Dorsolateral prefrontal cortex (tissue), 122 donors: ENCODE measurements at places on chromosomes 2 and 18.
A peak's percentile ranks its signal among the peaks of the same experiment; 100 is the strongest.

DNA sequence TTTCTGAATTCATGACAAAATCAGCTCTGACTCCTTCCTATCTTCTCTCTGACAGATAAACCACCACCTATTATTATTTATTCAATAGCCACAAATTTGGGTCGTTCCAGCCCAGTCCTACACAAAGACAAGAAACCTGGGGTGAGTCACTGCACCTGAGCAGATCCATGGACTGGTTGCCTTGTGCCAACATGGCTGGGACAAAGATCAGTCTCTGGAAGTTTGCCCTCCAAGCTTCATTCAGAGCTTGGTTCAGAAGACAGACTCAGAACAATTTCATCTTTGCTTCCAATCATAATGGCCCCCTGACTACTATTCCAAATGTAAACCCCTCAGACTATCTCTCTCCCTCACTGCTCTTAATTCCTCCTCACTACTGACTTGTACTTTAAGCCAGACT, 9.6 kb upstream of the EXOC6B start:
- DNase-seq = no peak

- no peak for DNase-seq
Measured at GRCh38 chr18:44423814-44424644, 256.7 kb upstream of the SETBP1 start.

GRCh38 chr2:227829337-227829736, 15.7 kb downstream of the CCL20 start:
- no peak for DNase-seq

DNA sequence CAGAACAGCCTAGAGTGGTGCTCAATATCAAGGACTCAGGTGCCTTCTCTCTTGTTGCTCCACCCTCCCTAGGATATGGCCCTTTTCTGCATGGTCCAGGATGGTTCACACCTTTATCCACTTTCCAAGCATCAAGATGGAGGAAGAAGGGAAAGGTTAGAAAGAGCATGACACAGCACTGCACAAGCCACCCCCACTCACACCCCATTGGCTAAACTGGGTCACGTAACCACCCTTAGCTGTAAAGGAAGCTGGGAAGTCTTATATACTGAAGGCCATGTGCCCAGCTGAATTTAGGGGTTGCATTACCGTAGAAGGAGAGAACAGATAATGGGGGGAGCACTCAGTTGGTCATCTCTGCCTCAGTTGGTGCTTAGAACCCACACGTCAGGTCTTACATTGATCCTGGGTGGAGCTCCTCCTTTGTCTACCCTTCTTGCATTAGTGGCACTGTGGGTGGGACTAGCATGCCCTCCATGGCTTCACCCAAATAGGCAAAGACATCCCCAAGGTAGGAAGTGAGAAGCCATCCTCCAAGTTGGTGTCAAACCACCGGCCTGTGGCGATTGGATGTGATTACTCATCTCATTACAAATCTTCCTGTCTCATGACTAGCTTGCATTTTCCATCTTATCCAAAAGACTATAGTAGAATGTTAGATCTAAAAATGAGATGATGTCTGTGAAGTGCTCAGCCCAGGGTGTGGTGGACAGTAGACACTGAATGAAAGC, 248.5 kb downstream of the HAUS1 start:
- DNase-seq = no peak

DNA sequence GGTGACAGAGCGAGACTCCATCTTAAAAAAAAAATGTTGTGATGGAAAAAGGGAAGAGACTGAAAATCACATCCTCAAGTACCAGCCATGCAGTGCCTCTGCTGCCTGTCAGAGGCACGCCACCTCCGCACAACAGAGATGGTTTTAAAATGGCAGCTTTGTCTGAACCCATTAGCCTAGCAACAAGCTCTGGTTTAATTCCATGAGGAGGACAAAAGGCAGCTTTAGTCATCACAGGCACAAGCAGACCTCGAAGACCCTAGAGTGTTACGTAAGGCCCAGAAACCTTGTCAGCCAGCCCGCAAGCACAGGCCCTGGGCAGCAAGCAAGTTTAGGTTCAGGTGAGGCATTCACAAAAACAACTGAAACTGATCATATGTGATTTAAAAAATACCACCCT, 10.4 kb downstream of the LCT start:
- DNase-seq = no peak

DNA sequence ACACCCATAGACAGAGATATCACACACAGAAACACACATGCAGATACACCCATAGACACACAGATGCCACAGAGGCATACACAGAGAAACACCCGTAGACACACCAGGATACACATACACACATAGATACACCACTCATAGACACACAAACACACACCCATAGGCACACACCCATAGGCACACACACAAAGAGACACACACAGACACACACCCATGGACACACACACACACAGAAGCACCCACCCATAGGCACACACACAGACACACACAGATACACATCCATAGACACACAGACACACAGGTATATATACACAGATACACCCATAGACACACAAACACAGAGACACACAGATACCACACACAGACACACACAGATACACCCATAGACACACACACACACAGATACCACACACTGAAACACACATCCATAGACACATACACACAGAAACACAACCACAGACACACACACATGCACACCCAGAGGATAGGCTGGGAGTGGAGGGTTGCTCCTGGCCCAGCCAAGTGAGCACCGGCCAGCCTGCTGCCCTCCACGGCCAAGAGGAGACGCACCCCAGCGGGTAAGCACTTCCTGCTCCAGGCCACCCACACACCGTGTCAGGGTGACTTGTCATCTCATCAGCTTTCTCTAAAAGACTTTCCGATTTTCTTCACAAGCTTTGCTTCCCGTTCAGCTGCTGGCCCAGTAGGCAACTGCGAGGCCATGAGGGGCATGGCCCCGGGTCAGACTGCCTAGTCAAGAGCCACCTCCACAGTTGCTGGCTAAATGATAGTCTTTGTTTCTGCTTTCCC, 14.1 kb upstream of the CNNM3 start:
- DNase-seq = no peak

DNA sequence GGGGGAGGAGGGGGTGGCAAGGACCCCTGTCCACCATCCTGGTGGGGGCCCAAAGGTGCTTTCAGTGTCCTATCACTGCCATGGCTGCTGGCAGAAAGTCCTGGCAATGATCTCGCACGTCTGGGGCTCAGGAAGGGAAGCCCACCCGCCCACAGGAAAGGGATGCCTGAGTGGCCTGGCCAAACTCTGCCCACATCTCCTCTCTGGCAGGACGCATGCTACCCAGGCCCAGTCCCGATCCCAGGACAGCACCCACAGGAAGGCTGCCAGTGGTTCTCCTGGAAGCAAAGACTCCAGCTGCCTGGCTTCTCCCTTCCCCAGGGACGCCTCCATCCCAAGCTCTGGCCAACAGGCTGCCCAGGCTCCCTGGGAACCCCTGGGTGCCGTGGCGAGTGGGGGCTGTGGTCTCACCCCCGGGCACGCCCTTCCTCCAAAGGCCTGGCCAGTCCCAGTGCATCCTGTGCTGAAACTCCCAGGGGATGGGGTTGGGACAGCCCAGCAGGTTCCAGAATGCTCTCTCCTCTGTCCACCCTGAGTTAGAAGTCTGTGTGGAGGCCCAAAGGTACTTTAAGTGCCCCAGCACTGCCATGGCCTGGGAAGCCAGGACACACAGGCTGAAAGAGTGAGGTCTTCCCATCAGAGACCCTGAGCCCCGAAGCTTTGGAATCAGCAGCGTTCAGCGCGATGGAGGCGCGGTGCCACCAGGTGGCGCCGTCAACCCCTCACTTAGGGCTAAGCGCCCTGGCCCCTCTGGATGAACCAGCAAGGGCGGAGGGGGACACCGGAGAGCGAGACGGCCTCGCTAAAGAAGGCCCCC, 29.8 kb upstream of the TAF1B start:
- no peak for DNase-seq

- no peak for DNase-seq
Measured at GRCh38 chr2:69801745-69802290, 27.6 kb upstream of the GMCL1 start.

GRCh38 chr2:127841466-127842178, 16.3 kb downstream of the POLR2D start:
- DNase-seq = no peak

GRCh38 chr2:225041851-225042799, at the start of gene DOCK10:
Gene DOCK10, minus strand, starts transcription at chr2:225042468. Its CDS starts 94 bp downstream, at chr2:225042374.
- peak; percentile 53 for DNase-seq

DNA sequence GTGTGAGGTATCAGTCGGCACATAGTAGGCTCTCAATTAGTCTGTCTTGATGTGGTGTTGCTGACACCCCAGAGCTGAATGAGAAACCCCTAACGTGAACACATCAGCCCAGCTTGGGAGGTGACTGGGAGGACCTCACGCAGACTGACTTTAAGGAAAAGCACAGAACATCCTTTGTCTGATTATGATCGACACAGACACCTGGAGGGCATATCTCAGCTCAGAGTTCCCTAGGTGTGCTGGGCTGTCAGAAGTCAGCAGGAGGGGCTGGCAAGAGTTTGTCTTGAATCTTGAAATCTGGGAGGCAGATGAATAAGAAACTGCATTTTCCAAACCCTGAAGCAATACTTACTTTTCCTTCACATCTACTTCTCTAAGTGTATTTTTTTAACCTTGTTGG, 16.8 kb upstream of the MYCN start:
- no peak for DNase-seq

DNA sequence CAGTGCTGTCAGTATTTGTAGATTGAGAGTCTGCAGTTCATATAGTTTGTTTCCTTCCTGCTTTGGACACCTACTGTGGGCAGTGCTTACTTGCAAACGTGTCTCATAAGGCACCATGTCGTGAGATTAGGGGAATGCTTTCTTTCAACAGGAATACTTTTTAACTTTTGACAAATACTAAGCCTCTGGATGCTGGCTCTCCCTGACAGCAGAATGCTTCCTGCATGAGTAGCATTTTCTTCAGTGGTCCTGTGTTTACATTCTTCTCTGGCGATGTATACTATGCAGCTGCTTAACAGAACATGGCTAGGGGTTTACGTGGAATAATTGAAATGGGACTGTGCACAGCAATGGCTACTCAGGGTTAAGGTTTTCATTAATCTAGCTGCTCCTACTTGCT, 807.5 kb downstream of the MBD2 start:
- DNase-seq = no peak

GRCh38 chr18:71808616-71809015, 735.5 kb downstream of the CBLN2 start:
- DNase-seq = no peak

DNA sequence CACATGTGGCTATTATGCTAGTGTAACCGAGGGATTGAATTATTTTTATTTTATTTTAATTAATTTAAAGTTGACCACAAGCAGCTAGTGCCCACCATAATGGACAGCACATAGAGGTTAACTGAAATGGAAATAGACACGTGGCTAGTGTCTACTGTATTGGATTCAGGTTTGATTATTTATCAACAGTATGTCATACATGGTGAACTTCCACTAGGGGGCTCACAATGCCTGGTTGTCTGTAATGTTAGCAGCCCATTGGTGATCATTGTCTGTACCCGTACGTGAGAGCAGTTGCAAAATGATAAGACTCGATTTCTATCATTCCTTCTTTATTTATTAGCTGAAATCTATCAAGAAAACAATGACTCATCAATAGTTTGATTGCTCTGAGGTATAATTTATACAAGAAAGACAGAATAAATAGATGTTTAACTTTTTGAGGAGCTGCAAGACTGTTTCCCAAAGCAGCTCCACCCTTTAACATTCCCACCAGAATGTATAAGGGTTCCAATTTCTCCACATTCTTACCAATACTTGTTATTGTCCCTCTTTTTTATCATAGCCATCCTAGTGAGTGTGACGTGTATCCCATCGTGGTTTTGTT, 76.5 kb downstream of the CYBRD1 start:
- no peak for DNase-seq

- DNase-seq = no peak
Measured at GRCh38 chr2:66899109-66899508, 464.2 kb downstream of the MEIS1 start.

DNA sequence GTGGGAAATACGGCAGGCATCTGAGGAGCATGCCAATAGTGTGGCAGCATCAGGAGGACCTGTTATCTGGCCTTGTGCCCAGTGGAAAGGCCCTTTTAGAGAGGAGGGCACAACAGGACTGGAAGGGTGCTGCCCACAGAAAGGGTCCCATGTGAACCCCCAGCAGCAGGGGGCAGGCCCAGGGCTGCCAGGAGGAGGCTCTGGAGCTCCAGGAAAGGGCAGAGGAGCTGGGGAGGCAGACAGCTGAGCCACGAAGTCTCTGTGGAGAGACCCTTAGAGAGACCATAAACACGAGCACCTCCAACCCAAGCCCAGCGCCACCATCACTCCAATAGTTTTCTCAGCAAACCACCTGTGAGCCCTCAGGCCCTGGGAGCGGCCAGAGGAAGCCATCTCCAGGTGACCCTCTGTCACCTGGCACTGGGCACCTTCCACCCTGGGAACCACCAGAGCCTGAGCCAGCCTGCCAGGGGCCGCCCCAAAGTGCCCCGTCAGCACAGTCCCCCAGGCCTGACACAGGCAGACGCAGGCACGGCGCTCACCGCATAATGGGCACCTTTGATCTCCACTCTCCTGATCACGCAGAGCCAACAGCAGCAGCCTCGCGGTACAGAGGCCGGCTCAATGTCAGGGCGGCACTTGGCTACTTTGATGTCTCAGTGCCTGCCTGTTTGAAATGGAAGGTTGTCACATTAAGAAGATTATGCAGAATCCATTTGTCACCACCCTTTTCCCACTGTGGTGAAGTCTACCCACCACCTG, 162.5 kb upstream of the RAB6C start:
- DNase-seq = no peak

DNA sequence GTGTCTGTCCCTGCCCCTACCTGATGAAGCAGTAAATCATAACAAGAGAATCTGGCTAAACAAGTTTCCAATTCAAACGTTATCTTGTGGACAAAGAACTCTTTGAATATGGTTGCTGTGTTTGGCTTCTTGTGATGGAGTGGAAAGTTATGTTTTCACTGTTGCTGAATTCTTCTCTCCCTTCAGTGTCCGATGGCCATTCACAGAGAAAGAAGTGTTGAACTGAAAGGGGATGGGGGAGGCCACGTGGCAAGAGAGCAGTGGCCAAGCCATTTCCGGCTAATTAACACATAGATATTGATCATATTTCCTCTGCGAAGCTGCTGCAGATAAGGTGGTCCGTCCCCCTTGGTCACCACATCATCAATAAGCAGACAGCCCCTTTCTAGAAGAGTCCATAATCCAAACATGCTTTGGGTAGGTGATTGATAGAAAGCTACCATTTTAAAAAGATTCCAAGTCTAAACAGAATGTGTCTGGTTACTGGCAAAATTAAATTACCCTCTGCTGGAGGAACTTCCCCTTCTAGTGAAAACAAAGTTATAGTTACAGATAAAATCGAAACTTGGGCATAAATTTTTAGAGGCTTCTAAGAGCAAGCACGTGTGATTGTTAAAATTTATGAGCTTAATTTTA, 36.9 kb upstream of the FZD7 start:
- no peak for DNase-seq

GRCh38 chr2:217469203-217469810, 533.5 kb downstream of the TNS1 start:
- no peak for DNase-seq
